ENCODE measurements at places on chromosomes 5 and 9.

DNA sequence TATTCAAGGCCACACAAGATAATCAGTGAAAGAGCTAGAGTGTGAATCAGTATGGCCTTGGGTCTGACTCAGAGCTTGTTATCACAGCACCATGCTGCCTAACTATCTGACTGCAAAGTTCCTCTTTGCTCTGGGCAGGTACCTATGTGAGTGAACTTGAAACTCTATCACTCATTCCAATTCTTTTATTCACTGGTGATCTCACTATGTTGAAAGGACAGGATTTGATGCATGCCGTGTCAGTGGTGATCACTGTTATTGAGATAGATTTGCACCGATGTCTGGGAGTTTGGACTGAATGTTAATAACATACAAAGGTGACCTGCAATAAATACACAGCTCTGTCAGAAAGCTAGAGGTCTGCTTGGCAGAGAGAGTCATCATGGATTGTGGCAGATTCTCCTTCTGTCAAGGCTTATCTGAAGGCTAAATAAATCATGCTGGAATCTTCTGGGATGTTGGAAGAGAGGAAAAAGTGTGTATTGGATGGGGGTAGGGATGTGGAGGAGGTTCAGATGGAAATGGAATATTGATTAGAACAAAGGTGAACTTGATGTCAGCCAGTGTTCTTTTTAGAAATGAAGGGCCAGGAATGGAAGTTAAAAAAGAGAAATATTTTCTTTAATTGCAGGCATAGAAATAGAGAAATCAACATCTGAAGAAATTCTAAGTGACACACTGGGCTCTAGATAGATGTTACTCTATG is 91.8 kb upstream of the TNC start:
- DNase-seq = no peak

DNA sequence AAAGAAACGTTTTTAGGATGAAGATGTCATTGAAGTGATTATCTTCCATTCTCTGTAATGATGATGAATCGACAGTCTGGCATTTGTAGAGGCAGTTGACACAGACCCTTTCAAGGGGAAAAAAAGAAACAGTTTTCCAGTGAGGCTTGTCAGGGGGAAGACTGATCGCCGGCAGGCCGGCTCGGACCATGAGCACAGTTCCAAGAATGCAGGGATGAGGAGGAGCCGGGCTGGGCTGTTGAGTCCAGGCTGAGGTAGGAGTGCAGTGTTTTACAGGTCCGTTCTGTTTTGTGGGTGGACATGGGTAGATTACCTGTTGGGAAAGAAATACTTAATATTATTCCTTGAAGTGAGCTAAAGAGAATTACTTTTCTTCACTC is 194.6 kb downstream of the AOPEP start:
- no peak for DNase-seq

- no peak for DNase-seq
Observed at GRCh38 chr9:124498040-124498439, 9.2 kb downstream of the NR5A1 start.

DNA sequence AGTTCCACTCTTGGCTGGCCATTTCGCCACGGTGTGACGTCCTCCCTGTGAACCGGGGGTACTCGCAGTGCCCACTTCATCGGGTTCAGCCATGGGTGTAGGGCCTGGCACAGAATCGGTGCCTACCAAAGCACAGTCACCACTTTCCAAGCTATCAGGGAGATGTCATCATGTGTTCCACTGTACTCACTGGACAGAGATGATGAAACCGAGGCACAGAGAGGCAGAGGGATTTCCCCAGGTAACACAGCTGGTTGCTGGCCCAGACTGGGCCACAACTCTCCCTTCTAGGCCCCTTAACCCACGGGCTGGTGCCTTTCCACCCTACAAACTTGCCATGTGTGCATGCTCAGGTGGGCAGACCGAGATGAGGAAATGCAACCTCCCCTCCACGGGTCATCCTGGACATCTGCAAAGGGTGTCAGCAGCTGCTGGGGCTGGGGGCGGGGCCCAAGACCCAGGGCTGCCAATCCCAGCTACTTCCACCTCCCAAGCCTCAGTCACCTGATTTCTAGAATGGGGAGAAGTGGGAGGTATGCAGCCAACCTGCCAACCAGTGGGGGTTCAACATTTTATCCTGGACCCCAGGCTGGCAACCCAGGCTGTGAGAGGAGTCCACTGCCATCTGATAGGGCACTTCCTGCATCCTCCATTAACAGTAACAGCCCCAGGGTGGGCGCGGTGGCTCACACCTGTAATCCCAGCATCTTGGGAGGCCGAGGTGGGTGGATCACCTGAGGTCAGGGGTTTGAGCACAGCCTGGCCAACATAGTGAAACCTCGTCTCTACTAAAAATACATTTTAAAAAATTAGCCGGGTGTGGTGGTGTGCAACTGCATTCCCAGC is 893 bp upstream of the SH2D3C start:
- DNase-seq = no peak

DNA sequence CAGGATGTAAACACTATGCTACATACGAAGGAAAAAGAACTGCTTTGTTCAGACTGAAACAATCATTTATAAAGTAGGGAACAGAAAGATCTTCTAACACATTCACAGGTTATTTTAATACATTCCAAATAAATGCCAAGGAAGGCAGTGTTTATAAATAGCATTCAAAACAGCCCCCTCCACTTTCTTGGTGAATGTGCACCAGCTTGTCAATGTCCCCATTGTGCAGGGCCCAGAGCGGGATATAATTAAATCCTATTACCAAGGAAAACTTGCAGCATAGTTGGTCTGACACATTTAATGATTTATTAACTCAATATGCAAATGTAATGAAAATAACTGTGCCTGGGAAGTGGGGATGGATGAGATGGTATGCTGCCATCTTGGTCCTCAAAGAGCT is 135.9 kb upstream of the RAD23B start:
- no peak for DNase-seq

DNA sequence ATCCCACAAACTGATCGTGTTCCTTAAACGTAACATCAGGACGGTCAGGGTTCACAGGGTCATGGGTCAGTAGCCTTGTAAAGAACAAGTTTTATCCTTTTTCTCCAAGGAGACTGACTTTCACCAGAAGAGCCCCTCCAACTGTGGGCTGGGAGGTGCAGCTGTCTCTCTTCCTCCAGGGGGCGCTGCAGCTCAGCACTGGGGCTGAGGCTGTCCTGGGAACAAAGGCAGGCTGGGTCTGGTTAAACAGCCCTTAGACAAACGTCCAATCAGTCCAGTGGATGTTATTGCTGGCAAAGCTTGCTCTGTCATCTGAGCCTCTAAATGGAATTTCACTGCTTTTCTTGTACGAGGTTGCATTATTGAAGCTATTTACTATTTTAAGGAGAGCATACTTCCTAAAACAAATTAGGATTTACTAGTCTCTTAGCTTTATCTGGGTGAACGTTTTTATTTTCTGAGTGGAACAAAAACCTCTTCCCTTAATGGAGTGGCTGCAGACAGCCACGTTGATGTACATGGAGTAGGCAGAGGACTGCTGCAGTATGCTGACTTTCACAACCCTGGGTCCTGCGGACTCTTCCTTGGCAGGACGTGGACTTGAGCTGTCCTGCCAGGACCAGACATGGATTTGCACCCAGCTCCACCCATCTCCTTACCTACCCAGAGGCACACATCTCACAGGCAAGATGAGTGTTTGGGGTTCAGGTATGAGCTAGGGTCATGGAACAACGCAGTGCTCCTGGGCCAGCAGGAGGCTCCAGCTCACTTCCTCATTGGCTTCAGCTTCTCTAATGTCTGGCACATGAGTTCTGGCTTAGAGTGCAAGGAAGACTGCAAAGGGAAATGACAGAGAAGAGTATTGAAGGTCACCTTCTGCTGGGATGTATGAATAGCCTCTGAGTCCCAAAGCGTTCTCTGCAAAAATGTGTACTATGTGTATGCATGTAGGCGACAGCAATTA is 7.8 kb downstream of the EXOSC2 start:
- no peak for DNase-seq

- no peak for DNase-seq
Observed at GRCh38 chr5:86880344-86880743, 262.6 kb downstream of the COX7C start.

- DNase-seq = no peak
Observed at GRCh38 chr5:14142202-14142826, 828 bp upstream of the TRIO start.

GRCh38 chr5:39341896-39342295 is 22.4 kb downstream of the C9 start:
- no peak for DNase-seq

DNA sequence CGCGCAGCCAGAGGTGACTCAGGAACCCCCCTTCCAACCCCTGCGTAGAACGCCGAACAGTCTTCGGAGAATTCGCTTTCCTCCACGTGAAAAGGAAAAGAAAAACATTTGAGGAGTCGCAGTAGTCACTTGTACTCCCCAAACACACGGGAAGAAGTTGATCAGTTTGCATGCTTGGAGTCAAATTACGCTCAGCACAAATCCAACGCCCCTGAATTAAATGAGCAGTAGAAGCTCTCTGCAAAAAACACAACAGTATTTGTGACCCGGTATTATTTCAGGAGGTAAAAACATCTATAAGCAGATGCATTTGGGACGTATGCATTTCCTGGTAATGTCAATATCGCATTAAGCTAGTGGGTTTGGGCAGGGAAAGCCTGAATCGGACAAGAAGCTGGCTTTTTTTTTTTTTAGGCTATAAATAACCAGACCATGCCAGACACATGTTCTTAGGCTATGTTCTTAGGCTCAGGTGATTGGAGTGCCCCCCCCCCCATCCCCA is 854 bp upstream of the ARL15 start:
- no peak for DNase-seq

DNA sequence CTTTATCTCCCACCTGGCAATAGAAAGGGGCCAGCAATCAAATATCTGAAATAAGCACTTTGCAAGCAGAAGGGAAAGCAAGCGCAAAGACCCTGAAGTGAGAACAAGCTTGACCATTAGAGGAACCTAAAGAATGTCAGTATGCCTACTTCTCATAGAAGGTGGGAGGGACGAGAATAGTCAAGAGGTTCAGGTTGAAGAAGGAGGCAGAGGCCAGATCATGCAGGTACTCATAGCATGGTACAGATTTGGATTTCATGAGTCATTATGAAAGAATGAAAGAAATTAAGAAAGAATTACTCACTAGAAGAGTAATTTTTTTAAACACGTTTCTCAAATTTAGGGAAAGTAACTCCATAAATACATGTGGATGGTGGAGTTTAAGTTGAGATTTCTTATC is 33.7 kb downstream of the MCTP1 start:
- DNase-seq = no peak

DNA sequence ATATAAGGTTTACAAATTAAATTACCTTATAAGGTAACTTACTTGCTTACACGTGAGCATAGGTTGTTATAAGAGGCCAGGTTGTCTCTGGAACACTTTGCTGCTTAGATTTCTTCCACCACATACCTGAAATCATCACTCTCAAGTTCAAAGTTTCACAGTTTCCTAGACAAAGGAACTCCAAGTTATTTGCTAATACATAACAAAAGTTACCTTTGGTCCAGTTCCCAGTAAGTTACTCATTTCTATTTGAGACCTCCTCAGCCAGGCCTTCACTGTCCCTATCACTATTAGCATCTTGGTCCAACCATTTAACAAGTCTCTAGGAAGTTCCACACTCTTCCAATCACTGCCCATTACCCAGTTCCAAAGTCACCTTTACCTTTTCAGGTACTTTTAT is 18.5 kb upstream of the UGT3A1 start:
- no peak for DNase-seq

GRCh38 chr9:15999422-16000339 is 446.8 kb downstream of the CCDC171 start:
- no peak for DNase-seq

- no peak for DNase-seq
Observed at GRCh38 chr5:83848941-83849340, 128.3 kb upstream of the HAPLN1 start.

- DNase-seq = no peak
Observed at GRCh38 chr5:151068433-151069197, 12.2 kb downstream of the TNIP1 start.

DNA sequence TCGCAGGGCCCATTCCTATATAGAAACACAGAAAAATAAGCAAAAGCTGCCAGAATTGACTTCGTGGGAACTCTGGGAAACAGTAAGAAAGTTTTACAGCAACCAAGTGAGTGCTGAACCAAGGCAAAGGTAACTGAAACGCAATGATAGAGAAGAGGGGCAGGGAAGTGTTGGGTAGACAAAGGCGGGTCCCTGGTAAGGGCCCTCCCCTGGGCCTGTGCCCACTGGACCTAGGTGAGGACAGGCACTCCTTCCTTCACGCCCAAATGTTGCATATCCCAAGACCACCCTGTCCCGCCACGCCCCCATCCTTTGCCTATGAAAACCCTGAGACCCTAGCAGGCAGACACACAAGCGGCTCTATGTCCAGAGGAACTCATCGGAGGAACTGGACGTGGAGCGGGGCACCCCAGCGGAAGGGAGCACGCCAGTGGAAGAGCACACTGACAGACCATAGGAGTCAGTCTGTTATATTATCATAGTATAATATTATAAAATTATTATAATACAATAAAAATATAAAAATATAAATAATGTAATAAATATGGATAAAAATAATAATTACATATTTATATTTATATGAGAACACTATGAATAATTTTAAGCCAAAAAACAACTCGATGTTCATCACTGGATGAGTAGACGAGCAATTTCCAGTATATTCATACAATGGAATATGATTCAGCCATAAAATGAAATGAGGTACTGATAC is 27.9 kb downstream of the CDKN2A start:
- no peak for DNase-seq

DNA sequence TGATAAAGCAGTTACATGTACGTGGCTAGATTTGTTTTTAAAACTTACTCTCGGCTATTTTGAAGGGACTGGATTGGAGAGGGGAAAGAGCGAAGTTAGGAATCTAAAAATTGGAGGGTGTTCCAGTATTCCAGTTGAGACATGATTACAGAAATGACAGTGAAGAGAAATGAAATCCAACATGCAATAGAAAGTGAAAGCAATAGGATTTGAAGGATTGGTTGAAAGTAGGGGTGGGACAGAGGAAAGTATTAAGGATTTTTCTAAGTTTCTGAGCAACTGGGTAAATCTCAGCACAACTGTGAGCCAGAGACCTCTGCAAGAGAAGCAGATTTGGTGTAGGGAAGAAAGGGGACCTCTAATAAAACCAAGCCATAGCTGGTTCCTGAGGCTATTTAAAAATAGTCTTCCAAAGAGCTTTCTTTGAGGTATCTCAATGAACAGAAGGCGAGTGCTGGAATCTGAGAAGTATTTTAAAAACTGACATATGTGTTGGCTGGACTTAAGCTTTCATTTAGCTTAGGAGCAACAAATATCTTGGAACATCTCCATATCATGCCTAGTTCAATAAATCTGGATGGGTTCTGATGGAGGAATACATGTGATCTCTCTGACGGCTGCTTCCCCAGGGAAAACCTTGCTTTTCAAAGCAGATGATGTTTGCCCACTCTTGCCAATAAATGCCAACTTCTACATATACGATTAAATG is 110.4 kb upstream of the IFNK start:
- peak; percentile 10 for DNase-seq

- no peak for DNase-seq
Observed at GRCh38 chr5:59816654-59817300, 76.7 kb downstream of the PDE4D start.

DNA sequence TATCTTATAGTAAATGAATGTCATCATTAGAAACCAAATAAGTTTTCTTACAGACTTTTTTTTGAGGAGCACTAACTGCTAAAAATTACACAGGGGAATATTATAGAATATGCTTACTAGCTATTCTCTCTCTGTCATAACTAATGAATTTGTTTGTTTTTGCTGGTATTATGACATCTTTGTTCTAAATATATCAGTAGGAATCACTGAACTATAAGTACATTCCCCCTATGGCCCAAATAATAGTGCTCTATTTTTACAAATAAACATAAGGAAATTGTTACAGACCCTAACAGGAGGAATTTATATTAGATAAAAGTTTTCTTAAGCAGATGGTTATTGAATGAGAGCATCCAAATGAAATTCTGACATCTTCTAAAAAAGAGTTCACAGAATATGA is 83.0 kb upstream of the RIOK2 start:
- DNase-seq = no peak

Data from cerebellar nuclear complex (tissue), 1 donor.